Non-pigmented ciliary epithelial cell (primary cell): ENCODE measurements at places on chromosomes 2 and 18.

- no peak for DNase-seq
Measured at GRCh38 chr2:38947241-38948239, 57.9 kb downstream of the ARHGEF33 start.

DNA sequence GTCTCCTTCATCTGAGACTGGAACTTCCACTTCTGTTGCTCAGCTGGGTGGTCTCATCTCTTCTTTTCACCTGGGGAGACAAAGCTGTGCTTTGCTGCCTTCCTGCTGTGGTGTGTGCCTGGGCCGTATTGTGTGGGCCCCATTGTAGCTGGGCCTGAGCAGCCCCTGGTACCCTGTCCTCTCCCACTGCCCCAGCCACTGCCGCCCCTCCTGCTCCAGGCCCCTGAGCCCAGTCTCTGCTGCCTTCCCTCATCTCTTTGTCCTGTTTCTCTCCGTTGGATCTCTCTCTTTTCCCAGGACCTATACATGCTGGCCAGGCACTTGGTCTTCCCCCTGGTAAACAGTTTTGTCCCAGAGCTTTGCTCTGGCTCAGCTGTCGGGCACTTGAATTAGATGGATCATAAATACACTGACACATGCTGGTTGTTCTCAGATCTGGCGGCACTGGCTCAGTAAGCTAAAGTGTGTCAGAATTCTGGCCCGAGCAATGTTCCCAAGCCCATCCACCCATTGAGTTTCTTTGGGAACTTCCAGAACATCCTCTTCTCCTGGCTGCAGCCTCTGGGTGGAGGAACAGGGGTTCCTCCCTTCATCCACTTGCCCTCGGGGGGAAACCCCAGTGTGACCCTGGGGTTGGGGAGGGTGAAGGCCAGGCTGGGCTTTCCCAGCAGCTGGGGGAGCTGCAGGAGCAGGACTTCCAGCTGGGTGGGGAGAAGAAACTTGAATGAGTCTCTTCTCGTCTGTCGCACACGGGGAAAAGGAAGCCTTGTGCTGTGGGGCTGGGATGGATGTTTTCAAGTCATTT is 99.0 kb downstream of the DGKD start:
- no peak for DNase-seq

- no peak for DNase-seq
Measured at GRCh38 chr2:48948400-48949125, 193.0 kb upstream of the LHCGR start.

- DNase-seq: no peak
Measured at GRCh38 chr2:25829377-25829704, 48.9 kb downstream of the ASXL2 start.

GRCh38 chr2:15364561-15364960 is 196.6 kb downstream of the NBAS start:
- no peak for DNase-seq

- DNase-seq: peak; percentile 87
Measured at GRCh38 chr18:8121942-8122480, 487.2 kb upstream of the RAB12 start.

GRCh38 chr2:43481927-43482542 is 113.8 kb downstream of the THADA start:
- DNase-seq: no peak

- DNase-seq: no peak
Measured at GRCh38 chr18:79778291-79778791, 19.4 kb upstream of the KCNG2 start.

GRCh38 chr18:44849361-44849760 is 168.7 kb downstream of the SETBP1 start:
- DNase-seq: no peak

DNA sequence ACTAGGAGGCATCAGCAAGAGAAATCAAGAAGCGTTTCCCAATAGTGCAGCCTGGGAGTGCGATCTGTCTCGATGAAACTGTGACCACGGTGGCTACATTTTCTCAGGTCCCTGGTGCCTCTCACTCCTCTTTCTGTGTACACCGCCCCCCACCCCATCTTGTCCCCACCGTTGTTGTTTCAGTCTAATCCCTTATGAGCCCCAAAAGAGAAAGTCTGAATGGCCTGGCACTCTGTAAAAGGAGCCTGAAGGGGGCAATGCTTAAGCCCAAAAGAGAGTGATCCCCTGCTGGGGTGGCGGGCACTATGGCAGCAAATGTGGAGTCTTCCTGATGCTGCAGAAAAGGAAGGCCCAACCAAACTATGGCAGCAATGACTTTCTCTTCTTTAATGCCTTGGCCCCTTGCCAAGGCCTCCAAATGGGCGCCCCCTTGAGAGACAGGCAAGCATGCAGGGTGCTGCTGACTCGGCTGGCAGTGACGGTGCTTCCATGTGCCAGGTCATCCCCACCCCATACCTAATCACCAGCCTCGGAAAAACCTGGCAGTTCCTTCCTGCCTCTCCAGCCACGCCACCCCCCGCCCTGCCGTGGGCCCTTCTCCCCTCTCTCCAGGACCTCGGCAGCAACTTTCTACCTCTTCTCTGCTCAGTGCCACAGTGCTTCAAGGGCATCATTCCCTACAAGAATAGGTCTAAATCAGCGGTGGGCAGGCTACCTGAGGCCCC is 123.0 kb downstream of the CYP26B1 start:
- no peak for DNase-seq

GRCh38 chr2:24047703-24048033 is 477 bp upstream of the WDCP start:
- no peak for DNase-seq

GRCh38 chr18:49531678-49532153 is 30.1 kb upstream of the LIPG start:
- DNase-seq: no peak

DNA sequence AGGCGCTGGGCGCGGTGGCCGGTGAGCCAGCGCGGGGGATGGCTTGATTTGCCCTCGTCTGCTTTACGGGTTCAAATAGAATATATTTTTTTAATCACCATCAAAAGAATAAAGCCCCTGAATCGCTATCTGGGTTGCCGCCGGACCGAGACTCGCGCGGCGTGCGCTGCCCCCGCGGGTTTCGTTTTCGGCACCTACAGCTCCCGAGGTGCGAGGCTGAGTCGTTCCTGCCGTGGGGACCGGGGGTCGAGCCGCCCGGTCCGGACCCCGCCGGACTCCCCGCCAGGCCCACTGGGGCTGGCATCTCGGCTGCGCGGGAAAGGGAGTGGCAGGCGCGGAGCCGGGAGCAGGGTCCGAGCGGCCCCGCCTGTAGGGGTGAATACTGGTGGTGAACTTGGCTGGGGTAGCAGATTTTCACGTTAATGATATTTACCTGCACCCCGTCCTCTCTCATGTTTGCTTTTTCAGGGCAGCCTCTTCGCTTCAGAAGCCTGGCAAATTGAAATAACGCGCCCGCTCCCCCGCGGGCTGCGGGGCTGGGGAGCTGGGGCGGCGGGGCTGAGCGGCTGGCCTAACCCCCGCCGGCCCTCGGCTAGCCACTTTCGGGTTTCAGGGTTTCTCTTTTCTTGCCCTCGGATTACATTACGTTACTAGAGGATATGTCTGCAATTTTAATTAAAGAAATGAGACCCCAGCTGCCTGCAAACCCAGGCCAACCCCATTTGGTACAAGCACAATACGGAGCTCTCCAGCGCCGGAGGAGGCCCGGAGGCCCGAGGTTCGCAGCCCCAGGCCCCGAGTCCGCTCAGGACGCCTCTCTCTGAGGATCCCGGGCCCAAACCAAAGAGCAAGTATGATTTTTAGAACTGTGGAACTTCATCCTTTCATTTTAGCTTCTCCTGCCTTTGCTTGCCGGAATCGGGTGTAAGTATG is 1.7 kb upstream of the CELF4 start:
- no peak for DNase-seq

DNA sequence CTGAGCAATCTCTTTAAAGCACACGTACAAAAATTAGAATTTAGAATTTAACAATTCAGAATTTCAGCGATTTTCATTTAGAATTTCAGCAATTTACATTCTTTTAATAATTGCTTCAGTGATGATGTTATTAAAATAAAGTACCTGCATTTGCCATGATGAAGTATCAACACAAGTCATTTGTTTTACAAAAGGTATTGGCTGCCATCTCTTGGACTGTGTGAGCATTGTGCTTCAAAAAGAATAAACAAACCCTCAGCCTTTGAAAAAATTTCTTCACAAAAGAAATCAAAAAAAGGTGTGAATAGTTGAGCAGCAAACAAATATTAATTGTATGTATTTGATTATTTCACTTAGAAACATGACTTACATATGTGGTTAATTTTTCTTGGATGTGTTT is 27.1 kb upstream of the ZC3H15 start:
- peak; percentile 9 for DNase-seq

DNA sequence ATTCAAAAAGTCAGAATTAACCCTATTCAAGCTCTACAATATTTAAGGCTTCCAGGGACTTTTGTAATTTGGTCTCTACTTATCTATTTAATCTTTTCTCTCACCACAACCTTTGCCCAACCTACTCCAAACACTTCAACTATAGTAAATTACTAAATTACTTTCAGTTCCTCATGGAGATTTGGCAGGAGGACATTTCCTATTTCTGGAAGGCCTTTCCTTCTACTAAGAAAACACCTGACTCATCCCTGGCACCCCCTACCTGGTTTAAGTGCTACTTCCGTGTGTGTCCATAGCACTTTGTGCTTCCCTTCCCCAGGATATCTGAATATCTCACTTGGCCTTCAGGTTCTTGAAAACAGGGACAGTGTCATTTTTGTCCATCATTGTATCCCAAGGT is 96.3 kb downstream of the UPP2 start:
- no peak for DNase-seq

GRCh38 chr2:152505495-152505906 is 170.5 kb downstream of the FMNL2 start:
- no peak for DNase-seq

DNA sequence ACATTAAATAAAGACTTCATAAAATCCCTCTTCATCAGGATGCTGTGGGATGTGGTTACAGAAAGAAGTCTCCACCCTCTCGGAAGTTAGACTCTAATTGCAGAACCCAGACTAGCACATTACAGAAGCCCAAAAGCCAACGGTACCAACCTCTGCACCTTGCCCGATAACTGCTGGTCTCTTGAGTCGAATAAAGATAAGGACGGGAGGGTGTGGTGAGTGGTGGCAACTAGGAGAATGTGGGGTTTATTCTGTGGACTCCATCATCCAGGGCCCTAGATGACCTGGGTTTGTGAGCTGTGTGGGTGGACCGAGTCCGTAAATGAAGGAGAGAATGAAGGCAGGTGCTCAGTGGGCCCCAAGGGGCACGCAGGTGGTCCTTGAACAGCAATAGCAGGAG is 462.8 kb upstream of the ID2 start:
- no peak for DNase-seq

DNA sequence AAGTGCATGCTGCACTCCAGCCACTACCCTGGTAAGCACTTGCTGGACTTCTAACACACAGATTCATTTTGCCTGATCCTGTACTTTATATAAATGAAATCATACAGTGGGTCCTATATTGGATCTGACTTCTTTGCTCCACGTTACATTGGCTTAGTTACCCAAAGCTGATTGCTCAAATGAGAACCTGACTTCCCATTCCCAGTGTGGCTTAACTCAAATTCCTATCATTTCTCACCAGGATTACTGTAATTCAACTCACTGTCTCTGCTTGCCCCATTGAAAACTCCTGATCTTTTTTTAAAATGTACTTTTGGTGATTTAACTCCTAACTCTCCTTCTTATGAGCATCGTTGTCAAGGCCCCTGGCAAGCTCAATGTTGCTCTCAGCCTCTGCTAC is 1.4 kb downstream of the RSAD2 start:
- no peak for DNase-seq

- peak; percentile 93 for DNase-seq
Measured at GRCh38 chr2:85705680-85706039, 11.5 kb downstream of the GNLY start.

DNA sequence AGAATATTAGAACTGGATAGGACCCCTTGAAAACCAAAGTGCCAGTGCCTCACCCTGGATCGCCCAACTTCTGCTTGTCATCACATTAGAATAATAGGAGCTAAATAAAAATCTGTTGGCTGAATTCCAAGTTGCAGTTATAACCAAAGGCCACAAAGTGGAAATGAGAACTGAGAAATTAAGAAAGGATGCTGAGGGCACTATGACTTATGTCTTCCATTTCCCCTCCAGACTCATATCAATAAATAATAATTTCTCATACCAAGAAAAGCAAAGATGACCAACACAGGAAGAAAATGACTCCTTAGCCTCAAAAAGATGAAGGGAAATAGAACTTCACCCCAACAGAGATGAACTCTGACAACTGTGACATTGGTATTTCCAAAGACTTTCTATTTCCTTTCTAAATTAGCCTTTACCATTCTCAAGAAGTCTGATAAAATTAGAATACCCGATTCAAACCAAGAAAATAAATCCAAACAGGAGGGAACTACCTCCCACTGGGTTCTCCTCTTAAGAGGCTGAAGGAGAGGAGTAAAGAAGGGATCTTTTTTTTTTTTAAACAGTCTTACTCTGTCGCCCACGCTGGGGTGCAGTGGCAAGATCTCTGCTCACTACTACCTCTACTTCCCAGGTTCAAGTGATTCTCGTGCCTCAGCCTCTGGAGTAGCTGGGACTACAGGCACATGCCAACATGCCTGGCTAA is 46.5 kb upstream of the EPG5 start:
- DNase-seq: no peak
